Right renal pelvis (tissue), 4 donors: ENCODE measurements at places on chromosomes 5 and 9.

DNA sequence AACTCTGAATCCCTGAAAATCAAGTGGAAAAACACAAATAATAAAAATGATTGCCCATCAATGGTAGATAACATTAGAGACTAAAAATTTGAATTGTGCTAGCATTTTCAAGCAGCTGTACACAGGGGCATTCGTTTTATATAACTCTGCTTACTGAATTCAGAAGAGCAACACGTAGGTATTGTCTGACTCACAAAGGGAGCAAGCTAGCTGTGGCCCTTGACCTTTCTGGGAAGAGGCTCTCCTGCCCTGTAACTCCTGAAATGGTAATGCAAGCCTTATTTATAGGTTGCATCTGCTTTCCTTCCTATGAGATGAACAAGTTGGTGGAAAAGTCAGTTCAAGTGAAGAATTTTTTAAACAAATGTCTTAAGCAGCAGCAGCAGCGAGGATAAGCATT is 218.7 kb upstream of the EFNA5 start:
- no peak for DNase-seq

GRCh38 chr5:125786021-125786420 is 637.2 kb upstream of the GRAMD2B start:
- no peak for DNase-seq

- no peak for DNase-seq
Measured at GRCh38 chr5:118616281-118616680, 372.1 kb downstream of the DTWD2 start.

DNA sequence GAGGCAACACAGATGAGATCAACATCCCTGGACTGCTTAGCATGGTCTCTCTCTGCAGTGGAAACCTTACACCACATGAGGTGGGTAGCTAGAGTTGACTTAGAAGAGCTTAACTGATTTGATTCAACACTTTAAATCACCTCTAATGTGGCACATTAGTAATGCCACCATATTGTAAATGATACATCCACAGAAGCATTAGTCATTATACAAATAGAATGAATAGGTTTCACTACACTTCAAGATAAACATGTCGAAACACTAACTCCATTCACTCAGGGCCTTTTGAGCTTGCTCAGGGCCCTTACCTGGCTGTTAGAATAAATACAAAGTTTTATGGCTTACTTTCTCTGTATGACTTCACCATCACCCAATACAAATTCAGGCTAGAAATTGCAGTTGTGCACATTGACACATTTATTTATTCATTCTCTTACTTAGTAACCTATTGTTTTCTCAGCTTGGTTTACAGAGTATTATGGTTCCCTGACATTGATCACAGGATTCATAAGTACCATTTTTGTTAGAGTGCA is 9.3 kb upstream of the SMAD5 start:
- no peak for DNase-seq

DNA sequence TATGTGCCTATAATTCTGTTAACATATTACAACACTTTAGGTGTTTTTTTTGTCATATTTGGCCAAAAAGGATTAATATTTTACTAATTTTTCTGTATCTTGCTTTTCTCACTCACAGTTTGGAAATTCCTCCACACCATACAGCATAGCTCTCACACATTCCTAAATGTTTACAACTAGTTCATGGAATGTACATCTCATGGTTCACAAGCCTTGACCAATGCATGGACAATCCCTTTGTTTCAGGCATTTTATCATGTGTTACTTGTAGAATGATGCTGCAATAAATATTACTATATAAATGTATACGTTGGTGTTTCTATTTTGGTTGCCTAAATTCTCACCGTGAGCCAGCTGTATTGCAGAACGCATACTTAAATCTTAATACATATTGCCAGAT is 80.5 kb upstream of the SPATA31C2 start:
- DNase-seq, result no peak

DNA sequence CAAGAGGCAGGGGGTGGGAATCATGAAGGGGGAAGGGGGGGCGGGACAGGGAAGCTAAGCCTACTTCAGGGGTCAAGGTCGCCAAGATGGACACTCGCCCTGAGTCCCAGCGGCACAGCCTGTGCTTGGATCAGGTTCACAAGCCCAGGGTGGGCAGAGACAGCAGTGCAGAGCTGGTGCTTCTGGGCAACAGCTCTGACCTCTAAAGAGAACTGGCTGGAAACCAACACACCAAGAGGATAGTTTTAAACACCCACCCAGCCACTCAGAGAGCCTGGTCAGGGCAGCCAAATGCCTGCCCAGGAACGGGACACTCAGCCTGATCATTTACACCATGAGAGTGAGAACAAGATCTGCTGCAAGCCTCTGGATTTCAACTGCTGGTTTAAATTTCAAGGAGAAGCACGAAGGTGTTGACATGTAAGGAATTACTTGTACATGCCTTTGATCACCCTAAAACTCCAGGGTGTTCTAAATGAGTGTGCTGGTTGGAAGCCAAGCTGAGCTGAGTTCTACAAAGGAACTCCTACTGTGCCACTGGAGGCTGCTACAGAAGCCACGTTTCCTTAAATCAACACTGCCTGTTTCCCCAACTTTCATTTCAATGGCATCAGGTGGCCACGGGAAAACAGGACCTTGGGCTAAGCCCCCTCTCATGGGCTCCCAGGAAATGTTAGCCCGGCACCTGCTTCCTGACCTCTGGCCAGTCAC is 91.5 kb downstream of the TTLL11 start:
- DNase-seq, result no peak

DNA sequence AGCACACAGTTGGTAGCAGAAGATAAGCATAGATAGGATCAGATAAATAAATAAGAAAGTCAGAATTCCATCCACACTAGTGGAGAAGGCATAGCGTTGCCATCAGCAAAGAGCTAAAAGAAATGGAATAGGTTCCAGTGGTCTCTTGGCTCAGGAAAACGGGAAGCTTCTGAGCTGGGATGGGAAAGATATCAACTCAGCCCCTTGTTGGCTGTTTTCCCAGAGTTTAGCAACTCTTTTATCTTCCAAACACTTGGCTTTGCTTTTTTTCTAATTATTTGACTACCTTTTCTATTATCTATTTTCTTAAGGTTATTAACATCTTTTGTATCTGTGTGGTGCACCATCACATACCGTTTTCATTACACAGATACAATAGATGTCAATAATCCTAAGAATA is 445.7 kb upstream of the TRPC7 start:
- no peak for DNase-seq

DNA sequence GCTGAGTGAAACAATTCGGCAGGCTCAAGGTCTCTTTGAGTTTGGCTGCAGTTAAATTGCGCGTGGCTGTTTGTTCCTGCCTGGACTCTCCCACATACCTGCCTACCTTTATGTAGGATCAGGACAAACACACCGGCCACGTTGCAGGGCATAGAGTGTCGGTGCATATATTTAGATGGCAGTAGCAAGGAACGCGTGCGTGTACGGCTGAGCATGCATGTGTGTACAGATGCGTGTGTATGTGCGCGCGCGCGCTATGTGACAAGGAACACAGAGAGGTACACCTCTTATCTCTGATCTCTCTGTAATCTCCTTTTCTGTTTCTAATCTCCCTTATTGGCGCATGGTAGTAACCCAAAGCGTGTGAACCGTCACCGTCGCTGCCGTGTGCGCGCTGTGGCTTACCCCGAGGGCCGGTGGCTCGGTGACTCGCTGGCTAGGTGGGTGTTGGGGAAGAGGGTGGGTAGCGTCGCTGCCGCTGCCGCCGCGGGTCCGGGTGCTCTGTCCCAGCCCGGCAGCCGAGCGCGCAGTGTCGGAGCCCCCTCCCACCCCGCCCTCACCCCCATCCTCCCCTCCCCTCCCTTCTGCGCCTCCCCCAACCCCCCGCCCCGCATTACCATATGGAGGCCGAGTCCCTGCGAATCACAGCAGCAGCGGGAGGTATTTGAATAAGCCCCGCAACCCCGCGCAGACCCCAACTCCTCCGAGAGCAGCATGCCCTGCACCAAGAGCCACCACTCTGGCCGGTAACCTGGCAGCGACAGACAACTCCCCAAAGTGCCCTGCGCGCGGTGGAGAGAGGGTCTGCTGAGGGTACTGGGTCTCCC is 204.8 kb downstream of the MEF2C start:
- DNase-seq, result no peak

DNA sequence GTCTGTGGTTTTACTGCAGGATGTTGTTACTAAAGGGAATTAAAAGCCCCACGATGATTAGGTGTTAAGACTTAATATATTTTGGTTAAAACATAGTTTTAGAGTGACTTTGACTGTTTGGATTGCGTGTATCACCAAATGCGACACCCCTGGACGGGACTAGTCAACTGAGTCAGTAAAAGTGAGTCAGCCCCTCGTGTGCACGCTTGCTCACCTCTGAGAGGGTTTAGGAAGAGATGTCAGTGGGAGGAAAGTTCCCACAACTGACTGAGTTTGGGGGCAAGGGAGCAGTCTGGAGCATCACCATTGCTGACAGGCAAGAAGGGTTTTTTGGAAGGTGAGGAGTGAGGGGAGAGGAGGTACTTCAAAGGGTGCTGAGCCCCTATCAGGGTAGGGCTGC is 14.4 kb upstream of the DMRT3 start:
- DNase-seq, result no peak

DNA sequence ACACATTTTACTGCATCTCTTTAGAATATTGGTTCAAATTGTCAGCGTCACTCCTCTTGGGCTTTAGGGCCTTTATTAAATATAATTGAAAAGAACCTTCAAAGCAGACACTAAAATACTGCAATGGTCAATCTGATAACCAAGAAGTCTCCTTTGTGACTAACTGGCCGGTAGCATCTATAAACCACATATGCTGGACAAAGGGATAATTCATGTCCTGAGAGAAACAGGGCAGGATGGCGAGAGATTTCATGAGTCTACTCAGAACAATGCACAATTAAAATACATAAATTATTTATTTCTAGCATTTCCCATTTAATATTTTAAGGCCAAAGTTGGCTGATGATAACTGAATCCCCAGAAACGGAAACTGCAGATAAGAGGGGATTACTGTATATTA is 1083.4 kb upstream of the CDH18 start:
- no peak for DNase-seq

DNA sequence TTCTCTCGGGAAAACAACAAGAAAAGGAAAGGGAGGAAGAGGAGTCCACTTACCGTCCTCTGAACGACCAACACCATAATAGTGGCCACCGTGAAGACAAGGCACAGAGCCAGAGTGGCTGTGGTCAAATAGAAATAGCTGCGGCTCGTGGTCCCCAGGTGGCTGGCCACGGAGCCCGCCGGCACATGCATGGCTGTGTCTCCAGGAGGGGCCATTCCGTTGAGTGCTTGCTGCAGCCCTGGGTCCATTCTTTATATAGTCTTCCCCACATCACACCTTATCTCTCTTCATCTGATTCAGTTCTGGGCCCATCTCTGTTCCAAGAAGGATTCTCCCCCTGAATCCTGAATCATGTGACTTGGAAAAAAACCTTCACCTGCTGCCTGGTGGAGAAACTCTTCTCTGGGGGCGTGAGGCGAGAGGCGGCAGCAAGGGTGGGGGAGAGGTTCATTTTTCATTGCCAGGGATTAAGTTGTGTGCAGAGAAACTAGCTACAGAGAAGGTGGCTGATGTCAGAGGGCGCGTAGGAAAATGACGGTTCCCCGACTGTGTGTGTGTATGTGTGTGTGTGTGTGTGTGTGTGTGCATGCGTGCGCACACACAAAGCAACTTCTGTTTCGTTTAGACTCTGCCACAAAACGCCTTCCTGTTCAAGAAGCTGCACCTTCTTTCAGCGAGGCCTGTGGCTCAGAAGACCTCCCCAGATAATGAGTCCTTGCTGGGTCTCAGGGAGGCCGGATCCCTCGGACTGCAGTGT is at the start of gene TNFSF8:
Gene TNFSF8, minus strand, starts transcription at position 536 of the 757 bp plus-strand sequence. Its CDS starts 288 bp downstream, at position 248.
- no peak for DNase-seq

DNA sequence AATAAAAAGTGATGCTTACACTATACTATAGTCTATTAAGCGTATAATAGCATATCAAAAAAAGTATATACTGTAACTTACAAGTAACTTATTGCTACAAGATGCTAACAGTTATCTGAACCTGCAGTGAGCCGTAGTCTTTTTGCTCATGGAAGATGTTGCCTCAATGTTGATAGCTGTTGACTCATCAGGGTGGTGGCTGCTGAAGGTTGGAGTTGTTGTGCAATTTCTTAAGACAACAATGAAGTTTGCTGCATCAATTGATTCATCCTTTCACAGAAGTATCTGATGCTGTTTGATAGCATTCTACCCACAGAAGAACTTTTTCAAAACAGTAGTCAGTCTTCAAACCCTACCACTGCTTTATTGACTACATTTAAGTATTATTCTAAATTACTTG is 7.8 kb upstream of the C9orf40 start:
- no peak for DNase-seq

DNA sequence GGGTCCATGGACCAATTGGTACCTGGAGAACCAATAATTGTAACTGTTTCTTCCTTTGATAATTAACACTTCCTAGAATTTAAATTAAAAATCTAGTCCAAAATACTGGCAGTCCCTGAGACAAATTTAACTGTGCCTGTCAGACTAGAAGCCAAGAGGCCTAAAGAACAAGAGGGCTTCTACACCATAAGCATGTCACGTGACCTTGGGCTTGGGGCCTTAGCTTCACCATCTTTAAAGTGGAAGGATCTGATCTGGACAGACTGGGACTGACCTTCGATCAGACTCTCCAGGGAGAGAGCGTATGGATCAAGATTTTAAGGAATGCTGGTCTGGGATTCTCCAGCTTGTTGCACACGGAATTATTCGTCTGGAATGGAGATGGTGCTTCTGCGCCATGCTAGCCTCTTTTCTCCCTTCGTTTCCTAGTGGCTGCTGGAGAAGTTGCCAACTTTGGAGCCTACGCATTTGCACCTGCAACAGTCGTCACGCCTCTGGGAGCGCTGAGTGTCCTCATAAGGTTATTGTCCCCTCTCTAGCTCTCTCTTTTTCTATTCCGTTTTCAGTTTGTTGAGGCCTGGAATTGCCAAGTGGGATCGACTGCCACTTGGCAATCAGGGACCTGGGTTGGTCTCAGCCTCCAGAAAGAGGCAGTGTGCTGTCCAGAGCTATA is 8.4 kb downstream of the NIPAL4 start:
- no peak for DNase-seq

DNA sequence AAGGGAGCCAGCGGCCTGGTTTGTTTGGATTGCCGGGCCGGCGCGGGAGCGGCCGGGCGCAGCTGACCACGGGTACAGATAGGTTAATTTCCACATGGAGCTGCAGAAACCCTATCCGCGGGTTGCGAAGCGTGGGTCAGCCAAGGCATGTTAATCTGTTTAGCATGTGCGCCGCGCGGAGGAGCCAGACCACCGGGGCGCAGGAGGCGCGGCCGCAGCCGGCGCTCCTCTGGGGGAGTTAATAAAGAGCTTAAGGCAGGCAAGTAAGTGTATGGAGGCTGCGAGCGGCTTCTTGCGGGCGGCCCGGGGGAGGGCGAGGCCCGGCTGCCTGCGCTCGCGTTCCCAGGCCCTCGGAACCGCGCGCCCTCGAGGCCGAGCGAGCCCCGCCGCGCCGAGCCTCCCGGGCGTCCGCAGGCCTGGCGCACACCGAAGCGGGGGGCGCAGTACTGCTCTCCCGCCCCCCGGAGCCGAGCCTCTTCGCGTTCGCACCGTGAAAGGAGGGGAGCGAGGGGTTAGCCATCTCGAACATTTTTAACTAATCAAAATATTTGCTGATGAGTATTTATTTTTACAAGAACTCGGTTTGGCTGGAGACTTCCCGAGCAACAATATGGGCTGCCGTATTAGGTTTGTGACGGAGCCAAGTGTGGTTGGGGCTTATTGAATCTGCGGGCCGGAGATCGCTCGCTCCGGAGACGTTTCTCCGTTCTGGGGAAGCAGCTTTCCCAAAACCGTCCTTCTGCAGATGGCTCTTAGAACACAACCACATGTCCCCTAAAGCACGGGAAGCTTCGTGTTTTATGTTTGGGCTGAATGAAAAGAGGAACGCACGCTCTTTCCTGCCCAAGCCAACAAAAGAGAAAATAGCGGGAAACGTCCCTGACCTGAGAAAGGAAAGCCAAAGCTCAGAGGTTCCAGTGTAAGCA is 28.8 kb downstream of the FOXD1 start:
- DNase-seq, result no peak

- DNase-seq, result no peak
Measured at GRCh38 chr5:95163079-95163478, 121.8 kb downstream of the MCTP1 start.
